Activated CD4-positive, alpha-beta T cell treated with anti-CD3 and anti-CD28 coated beads for 24 hours (primary cell): ENCODE measurements at places on chromosomes 12 and 14.

GRCh38 chr12:6697584-6698351 lies 2.8 kb downstream of the PIANP start:
- no peak for DNase-seq

DNA sequence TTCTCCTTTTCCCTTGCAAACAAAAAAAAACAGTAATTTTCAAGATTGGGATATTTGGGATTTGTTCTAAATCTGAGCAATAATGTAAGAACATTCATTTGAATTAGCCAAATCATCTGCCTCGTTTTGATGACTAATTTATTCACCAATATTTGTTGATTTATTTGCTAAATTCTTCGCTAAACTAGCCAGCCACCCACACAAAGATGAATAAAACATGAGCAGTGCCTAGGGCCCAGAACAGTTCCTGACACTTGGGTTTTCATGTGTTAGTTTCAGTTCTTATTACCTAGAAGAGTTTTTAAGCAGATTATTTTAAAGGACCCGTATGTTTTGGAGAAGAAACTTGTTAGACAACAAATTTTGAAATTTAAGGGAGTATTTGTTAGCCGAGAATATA lies 1.4 kb downstream of the ETNK1 start:
- no peak for DNase-seq

DNA sequence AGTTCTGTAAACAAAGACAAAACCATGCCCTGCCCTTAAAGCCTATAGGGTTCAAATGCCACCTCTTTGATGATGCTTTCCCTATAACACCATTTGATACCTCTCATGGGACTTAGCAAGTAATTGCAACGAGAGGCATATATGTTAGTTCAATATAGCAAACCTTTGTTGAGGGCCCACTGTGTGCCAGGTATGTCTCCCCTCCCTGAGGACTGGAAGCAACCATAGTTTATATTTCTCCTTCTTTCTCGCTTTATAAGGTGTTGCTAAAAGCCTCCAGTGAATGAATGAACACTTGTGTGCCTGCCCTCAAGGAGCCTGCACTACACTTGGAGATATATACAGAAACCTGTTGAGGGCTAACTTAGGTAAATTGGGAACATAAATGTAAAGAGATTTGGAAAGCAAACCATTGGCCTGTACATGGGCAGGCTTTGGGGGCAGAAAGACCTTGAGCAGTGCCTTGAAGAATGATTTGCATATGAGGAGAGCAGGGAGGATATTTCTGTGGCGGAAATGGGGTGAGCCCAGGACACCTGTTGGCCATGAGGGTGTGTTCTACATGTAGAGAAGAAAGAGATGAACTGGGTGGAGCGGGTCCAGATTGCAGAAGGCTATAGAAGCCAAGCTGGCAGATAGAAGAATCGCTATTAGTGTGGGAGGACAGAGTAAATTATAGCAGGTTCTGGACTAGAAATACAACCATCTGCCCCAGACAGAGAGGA lies 1.8 kb upstream of the CKAP4 start:
- no peak for DNase-seq

DNA sequence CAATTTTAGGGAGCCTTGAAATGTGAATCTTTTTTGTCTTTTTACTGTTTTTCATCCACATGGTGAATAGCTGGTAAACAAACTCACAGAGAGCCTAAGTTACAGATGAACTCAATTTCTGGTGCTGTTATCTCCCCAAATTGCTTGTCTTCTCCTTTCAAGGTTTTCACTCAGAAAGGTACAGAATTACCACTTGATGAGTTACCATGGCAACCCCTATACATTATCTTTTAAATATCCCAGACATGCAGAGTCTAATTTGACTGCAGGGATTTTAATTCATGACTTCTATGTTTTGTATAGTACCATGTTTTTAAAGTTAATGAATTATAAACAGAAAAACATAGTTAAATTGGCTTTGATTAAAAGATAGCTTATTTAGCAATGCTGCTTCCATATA lies 203.7 kb downstream of the PELI2 start:
- DNase-seq = no peak

DNA sequence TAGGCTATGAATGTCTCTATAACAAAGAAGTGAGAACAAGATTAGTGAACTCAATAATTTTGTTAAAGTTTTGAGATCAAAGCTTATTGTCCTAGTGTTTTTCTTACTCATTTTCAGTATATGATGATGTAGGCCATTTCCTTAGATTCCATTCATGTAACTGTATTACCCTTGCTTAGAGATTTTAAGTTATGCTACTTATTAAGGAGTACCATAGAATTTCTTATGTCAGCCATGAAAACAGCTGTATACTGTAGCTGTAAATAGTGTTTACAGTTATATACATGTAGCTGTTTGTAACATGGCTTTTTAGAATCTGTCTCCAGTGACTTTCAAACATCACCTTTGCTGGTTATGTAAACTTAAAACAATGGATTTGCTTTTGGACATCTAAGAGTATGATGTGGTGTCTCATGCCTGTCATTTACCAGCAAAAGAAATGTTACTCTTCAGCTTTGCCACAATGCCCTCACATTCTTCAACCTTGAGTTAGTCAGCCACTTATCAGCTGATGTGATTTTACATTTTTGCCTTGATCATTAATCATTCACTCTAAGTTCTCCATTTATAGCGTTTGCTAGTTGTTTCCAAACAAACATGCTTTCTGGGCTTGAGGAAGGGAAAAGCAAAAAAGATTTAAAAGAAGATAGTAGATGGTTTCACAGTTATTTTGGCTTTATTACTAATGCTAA lies 55.5 kb downstream of the SLC16A7 start:
- no peak for DNase-seq

GRCh38 chr14:99548255-99548654 lies 55.8 kb downstream of the CCDC85C start:
- no peak for DNase-seq

GRCh38 chr12:50545786-50546185 lies 41.0 kb downstream of the DIP2B start:
- DNase-seq = no peak

- DNase-seq = no peak
These were observed 156.8 kb downstream of the PDE3A start for GRCh38 chr12:20525064-20525610.

- DNase-seq = no peak
These were observed 8.7 kb downstream of the NT5DC3 start for GRCh38 chr12:103832048-103832997.

- no peak for DNase-seq
These were observed 88.5 kb downstream of the LGMN start for GRCh38 chr14:92659765-92660561.

DNA sequence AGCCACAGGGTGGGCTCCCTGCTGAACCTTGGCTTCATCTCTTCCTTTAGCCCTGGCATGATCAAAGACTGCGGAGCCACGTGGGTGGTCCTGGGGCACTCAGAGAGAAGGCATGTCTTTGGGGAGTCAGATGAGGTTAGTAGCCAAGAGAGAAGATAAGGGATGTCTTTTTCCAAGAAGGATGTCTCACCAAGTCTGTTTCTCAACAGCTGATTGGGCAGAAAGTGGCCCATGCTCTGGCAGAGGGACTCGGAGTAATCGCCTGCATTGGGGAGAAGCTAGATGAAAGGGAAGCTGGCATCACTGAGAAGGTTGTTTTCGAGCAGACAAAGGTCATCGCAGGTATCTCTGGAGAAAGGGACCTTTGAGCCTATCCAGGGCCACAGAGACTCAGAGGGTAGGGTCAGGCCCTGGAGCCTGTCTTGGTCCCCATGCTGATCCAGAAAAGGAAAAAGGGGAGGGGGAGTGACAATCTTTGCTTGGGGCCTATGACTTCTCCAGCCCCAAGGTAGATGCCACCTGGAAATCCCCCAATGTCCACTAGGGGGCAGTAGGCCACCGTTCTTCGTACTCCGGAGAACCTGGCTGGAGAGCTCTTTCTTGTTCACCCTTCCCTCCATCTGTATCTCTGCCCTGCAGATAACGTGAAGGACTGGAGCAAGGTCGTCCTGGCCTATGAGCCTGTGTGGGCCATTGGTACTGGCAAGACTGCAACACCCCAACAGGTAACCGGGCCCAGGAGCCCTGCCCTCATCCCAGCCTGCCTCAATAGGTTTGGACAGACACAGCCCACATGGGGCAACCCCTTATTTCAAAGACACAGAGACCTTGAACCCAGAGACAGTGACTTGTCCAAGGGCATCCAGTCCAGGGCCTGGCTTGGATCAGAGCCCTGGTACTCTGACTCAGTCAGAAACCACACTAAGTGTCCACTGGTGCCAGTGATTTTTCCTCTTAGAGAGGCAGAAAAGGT lies 2.0 kb downstream of the TPI1 start:
- DNase-seq = peak; percentile 74

- no peak for DNase-seq
These were observed 134.0 kb downstream of the DIO2 start for GRCh38 chr14:80077262-80077661.

DNA sequence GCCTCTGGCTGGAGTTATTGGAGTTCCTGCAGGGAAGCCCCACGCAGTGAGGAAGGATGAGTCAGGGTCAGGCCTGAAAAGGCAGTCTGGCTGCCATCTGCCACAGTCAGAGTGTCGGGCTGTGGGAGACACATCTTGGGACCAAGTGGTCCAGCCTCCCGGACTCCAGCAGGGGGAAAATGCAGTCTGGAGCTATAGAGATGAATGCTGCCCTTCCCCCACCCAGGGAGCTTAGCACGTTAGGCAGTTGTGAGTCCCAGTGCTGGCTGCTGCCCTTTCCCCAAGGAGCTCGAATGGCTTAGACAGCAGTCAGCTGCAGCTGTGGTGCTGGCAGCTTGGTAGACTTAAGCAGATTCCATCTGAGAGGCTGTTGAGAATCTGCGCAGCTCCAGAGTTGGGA lies 8.2 kb upstream of the NTS start:
- DNase-seq = no peak

DNA sequence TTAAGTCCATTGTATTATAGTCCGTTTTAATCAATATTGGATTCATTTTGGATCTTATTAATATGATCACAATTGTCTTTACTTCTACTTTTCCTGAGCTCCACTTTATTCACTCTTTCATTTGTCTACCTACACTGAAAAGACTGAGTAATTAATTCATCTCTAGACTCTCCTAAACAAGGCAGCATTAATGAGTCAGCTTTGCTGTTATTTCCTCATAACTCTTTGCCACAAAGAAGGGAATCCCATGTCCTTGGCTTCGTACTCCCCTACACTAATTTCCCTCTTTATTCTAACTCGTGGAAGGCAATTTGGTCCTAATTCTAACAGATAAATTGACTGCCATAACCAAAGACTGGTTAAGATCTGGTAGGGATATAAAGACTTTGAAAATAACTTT lies 91.9 kb downstream of the ARMH4 start:
- DNase-seq = no peak

GRCh38 chr14:35046751-35047536 lies 872 bp downstream of the FAM177A1 start:
- DNase-seq = no peak

DNA sequence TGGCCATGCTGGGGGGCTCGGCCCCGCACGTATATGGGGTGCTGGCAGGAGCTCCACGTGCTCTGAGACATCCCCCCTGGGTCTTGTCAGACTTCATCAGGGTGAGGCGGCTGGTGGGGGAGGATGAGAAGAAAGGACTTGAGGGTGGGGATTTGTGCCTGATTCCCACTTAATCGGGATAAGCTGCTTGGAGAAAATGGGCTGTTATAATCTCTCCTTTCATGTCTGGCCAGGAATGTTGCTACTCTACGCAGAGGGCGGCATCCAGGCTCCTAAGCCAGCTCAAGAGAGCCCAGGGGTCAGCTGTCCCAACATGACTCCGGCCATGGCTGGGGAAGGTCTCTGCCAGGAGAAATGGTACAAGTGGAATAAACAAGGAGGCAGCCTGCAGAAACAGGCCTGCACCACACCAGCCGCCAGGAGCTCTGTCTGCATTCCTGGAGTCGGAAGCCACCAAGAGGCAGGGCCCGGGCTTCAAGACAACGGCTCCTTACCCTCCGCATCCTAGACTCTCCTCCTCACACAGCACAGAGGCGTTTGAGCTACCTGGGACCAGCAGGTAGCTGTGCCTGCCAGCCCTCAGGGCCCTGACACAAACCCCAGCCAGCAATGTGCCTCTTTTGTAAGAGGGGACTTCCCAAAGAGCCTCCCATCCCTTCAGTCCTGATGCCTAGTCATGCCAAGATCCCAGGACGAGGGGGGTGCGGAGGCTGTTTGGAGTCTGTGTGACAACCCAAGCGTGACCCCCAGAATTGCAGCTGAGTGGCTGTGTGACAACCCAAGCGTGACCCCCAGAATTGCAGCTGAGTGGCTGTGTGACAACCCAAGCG lies 195.8 kb upstream of the DIO3 start:
- DNase-seq = no peak

DNA sequence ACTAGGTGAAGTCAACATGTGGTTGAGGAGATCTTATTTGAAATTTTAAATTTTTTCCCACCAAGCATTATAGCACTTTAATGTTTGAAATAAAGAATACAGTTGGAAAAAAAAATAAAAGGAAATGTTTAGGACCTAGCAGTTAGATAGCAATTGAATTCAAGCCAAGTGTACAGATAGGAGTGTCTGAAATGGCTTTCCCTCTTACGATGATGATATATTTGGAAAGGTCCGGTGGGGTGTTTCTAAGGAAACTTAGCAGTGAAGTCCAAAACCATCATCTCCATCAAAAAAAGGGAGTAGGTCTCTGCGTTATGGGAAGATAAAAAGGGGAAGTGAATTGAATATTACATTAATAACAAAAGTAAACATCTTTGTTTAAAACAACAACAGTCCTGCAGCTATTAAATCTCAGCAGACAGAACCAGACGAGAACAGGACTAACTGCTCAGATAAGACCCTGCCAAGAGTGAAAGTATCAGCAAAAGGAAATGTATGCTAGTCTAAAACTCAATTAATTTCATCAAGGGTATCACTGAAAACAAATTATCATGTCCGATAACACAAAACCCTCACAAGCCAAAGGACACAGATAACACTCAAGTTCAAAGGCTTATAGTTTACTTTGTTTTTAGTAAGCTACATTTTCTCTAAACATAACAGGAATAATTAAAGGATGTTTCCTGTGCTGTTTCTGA lies 242.0 kb downstream of the BMP4 start:
- no peak for DNase-seq

GRCh38 chr14:51066576-51066975 lies 28.3 kb downstream of the TRIM9 start:
- no peak for DNase-seq

DNA sequence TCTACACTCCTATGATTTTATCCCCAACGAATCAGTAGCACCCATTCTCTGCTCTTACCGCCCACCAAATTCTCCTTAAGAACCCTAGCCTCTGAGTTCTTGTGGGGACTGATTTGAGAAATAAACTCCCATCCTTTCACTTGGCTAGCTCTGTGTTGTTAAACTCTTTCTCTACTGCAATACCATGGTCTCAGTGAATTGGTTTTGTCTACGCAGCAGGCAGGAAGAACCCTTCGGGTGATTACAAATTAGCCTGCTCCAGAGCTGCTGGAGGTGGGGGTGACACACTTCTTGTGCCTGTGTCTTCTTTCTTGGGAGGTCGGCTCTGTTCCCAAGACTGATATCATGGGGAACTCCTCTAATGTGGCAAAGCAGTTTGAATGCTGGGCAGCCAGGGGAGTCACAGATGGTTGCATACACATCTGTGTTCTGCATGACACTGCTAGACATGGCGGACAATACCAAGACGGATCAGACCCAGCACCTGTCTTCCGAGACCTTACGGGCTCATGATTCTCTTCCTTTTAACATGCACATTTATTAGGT lies 1.6 kb upstream of the C1S start:
- no peak for DNase-seq
